ENCODE measurements at places on chromosomes 7 and 10.

GRCh38 chr7:42476255-42476654 is 239.2 kb upstream of the GLI3 start:
- no peak for DNase-seq

GRCh38 chr7:103719070-103719469 is 270.4 kb downstream of the RELN start:
- DNase-seq: no peak

GRCh38 chr10:121442086-121442935 is 155.9 kb downstream of the FGFR2 start:
- peak; percentile 57 for DNase-seq

- no peak for DNase-seq
Measured at GRCh38 chr7:90772410-90772809, 176.3 kb downstream of the CDK14 start.

DNA sequence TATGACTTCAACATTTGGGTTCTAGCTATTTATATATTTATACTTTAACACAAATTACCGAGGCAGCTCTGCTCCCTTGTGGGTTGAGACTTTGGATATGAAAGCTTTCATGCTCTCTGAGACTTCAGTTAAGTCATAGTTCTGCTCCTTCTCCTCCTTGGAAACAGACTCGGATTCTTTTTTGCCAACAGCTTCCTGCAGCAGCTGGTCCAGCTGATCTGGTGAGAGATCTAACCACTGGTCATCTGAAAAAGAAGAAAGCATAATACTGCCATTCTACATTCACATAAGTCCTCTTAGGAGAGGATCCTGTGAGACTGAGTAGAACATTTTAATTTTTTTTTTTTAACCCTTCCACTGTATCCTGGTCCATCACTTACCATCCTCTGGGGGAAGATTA is 28.6 kb downstream of the ECD start:
- DNase-seq: no peak

GRCh38 chr10:71679425-71679824 is 40.2 kb downstream of the C10orf105 start:
- DNase-seq: no peak

DNA sequence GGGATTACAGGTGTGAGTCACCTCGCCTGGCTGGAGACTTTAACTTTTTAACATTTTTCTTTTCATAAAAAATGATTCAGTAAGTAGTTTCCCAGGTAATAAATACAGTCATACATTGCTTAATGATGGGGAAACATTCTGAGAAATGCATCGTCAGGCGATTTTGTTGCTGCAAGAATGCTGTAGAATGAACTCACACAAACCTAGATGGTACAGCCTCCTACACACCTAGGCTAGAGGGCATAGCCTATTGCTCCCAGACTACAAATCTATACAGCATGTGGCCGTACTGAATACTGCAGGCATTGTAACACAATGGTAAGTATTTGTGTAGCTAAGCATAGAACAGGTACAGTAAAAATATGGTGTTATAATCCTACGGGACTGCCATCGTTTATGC is 108.5 kb upstream of the SFMBT2 start:
- no peak for DNase-seq

- DNase-seq: no peak
Measured at GRCh38 chr7:2594599-2594998, 35.8 kb downstream of the IQCE start.

GRCh38 chr7:33054261-33054964 is 8.2 kb downstream of the NT5C3A start:
- DNase-seq: no peak

DNA sequence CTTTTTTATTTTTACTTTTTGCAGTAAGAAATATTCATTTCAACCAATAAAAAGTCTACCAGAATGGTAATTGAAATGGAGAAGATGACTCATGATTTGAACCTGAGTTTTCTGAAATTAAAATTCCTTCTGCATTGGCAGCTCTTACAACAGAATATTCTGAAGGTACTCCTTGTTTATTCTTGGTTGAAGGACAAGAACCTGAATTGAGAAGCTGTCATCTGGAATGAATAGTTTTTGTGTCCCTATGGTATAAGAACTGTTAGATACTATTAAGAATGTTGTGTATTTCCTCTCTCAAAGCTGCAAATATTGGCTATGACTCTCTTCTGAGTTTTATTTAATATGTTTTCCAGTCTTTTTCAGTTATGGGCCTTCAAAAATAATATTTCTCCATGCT is 56.1 kb downstream of the CDK1 start:
- no peak for DNase-seq

DNA sequence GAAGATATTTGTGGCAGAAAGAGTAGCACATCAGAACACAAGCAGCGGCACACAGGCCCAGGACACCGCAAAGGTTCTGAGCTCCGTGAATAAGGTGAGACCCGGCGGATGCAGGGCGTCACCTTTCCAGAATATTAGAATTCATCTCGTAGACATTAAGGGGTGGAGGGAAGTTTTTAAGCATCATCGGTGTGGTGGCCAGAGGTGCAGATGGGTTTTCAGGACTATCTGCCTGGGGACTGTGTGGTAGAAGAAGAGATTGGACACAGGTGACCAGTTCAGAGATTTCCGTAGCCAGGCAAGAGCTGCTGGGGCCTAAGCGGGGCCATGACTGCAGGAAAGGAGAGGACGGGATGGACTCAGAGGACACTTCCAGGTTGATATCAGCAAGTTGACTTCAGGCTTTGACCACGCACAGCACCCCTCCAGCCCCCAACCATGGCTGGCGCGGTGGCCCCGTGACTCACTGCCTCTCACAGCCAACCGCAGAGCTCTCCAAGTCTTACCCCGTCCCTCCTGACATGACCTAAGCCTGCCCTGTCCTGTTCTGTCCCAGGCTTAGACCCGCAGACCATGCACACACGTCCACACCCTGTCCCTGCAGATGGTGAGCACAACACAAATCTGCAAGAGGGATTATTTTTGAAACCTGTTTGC is 97.2 kb downstream of the OAT start:
- no peak for DNase-seq

- DNase-seq: no peak
Measured at GRCh38 chr10:3111621-3112163, 44.3 kb downstream of the PFKP start.

DNA sequence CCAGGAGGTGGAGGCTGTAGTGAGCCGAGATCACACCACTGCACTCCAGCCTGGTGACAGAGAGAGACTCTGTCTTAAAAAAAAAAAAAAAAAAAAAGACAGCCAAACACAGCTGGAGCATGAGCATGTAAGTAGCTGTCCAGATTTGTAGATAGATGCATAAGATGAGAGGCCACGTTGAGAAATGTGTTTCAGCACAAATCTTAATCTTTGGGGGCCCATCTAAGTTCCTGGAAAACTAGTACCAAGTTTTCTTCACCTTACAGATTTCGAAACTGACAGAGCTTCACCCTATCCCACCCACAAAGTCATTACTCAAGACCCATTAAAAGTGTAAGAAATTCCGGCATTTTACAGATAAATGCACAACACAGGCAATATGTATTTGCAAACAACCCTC is 208.2 kb downstream of the PARD3 start:
- DNase-seq: no peak

DNA sequence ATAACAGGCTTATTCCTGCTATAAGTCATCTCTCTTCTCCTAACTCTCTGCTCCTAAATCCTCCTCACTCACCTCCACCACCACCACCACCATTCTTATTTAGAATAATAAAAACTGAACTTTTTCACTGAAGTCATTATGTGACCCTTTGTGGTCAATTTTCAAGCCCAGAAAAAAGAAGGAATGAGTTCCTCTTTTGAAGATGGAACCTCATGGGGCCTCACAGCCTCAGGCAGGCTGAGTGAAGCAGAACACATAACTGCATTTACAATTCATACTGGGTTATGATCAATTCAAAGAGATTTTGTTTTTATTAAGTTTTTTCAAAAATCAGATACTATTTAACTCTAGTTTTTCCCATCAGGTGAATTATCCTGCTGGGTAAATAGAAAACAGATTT is 29.8 kb downstream of the PNLIPRP3 start:
- DNase-seq: no peak

GRCh38 chr10:84314275-84314674 is 14.1 kb upstream of the CCSER2 start:
- DNase-seq: no peak

DNA sequence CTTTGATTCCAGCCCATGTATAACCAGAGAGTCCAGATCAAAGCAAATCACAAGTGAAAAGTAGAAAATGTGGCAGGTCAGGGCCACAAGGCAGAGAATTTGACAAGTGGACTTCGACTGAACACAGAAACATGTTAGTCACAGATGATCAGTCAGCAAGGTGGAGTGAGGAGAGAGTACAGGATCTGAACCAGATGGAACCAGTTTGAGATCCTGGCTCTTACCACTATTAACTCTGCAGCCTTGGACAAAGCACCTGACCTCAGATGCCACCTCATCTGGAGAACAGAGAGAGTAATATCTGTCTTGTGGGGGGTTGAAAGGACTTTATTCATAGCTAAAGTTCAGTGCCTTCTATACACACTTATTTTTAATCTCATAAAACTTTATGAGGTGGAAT is 4.4 kb downstream of the MRLN start:
- no peak for DNase-seq

GRCh38 chr7:64992971-64993370 is 2.1 kb upstream of the ZNF117 start:
- no peak for DNase-seq

GRCh38 chr7:92614660-92615174 is 24.5 kb upstream of the FAM133B start:
- peak; percentile 63 for DNase-seq

DNA sequence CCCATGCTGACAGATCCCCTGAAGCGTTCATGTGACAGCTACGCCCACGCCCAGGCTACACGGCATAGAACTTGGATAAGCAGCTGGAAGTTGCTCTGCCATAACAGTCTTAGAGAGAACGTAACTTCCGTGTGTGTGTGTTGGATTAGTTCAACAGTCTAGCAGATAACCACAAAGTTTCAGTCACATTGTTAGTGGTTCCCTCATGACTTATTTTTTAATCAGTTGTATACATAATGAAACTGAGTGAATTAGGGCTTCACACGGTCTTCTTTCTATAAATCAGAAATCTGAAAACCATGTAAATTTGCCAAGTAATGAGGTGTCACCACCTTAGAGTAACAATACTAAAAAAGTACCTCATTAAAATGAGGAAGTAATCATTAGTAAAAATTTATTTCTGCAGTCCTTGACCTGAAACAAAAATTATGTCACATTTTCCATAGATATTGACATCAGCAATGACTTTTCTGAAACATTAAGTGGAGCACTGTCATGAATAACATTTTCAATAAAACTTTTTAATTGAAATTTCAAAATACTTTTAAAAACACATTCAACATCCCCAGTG is 21.7 kb upstream of the MACC1 start:
- no peak for DNase-seq

GRCh38 chr10:117796130-117796745 is 250.5 kb downstream of the RAB11FIP2 start:
- DNase-seq: no peak

DNA sequence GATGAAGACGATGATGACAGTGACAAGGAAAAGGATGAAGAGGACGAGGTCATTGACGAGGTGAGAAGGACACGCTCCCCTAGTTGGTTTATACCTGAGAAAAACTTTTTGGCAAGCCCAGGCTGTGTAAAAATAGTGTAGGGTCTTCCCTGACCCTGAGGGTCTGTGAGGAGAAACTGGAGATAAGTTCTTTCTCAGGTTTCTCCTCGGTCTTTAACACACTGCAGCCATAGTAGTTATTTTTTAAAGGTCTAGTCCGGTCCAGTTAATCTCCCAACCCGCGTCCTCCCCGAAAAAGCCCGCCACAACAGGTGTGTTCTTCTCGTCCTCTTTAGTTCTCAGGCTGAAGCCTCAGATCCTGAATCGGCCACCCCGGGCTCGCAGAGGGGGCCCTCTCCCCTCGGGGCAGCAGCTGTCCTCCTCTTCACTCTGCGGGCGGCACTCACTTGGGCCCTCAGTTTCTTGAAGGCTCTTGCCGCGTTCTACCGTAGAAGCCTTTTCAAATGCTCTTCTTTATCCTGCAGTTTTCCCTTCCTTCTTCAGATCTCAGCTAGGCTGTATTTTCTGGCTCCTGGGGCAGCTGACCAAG is 411 bp downstream of the BCCIP start:
- no peak for DNase-seq

- no peak for DNase-seq
Measured at GRCh38 chr7:129076886-129077285, 22.0 kb upstream of the TNPO3 start.

DNA sequence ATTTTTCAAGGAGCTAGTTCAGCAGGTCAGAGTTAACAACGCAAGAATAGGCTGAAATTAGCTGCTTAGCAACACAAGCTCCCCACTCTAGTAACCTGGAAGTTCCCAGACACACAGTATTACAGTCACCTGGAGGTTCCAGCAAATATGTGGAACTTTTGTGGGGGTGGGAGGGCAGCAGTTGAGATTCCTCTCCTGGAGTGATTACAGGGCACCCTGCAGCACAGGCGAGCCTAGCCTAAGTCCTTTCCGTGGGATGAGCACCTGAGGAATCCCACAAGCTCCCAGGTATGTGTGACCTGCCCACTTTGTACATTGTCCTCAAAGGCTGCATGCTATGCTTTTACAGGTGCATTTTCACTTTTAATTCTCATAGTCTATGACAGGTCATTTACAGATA is 13.6 kb downstream of the TPK1 start:
- no peak for DNase-seq

DNA sequence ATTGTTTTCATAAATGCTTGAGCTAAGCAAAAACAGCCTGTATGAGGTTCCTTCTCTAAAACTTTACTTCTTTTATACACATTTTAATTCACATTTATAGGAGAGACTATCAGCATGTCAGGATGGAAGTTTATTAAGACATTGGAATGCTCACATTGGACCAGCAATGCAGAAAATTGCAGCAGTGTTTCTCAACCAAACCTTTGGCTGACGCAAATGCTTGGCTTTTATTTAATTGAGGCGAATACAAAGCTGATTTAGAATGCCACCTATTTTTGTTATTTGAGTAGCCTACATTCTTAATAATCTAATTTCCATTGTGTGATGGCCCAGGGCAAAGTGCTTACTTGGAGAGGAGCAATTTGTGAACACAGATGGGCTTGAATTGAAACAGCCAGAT is 283.2 kb downstream of the ARL4A start:
- no peak for DNase-seq

GRCh38 chr7:130974169-130974568 is 240.2 kb upstream of the KLF14 start:
- no peak for DNase-seq
